ENCODE measurements at places on chromosomes 1 and 21.

DNA sequence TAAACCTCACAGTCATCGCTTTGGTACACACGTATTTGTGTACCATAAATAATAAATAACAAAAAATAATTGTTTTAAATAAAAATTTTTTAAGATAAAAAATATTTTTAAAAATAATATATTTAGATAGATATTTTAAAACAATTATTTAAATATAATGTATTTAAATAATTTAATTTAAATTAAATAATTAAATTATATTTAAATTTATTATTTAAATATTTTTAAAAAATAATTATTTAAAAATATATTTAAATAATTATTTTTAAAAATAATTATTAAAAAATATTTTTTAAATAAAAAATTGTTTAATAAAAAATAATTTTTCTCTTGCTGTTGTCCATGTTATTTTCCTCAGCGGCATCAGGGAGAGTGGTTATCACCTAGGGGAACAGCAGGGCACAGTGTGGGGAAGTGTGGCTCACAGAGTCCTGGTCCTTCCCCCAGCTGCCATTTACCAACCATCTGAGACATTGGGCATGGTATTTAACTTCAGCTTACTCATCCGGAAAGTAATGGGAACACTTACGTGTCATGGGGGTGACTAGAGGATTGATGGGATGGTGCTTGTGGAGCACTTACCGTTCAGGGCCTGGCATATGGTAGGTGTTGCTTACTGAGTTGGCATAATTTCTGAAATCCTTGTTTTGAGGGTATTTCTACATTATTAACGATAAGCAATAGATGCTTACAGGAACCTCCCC, 92.9 kb upstream of the TSPAN2 start:
- no peak for DNase-seq

- no peak for DNase-seq
Measured at GRCh38 chr21:32182449-32182848, 96.4 kb downstream of the MIS18A start.

- DNase-seq: no peak
Measured at GRCh38 chr1:62012836-62013235, 181.8 kb upstream of the L1TD1 start.

DNA sequence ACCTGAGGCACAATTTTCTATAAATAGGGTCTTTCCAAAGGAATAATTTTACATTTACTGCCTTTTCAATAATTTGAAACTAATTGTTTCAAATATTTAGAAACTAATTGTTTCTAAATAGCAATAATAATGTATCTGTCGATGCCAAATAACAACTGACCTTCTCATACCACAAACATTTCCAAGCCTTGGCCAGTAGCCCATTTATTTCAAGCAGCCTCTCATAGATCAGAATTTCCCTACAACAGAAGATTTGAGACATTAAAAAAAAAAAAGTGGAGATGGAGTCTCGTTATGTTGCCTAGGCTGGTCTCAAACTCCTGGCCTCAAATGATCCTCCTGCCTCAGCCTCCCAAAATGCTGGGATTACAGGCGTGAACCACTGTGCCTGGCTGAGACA, 2.1 kb upstream of the GFI1 start:
- no peak for DNase-seq

- no peak for DNase-seq
Measured at GRCh38 chr1:233127157-233127556, 168.4 kb downstream of the PCNX2 start.

DNA sequence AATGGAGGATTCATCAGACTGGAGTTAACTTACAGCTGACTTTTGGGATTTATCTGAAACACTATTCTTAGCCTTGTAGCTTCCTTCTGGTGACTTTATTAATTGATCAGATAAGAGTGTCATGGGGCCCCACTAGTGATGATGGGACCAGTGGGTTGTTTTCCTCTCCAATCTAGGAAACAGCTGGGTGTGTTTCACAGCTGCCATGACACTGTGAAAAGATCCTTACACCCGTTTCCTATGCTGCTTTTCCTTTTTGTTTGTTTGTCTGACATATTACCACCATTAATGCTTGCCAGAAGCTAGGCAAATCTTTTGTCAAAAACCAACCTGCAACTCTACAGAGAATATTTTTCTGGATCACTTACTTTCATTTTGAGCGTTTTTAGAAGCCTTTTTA, 86.2 kb downstream of the ZBTB18 start:
- DNase-seq: no peak

DNA sequence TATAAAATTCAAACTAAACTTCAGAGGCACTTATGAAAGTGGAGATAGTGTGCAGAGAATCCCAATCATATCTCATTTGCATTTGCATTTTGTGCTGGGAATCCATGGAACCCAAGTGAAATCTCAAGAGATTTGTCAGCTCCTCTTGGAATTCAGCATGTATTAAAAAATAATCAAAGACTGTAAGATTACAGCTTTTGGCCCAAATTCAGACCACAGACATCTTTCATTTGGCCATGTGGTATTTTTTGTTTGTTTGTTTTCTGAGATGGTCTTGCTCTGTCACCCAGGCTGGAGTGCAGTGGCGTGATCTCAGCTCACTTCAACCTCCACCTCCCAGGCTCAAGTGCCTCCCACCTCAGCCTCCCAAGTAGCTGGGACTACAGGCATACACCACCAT, 3.8 kb upstream of the CACYBP start:
- DNase-seq: no peak

- DNase-seq: no peak
Measured at GRCh38 chr1:121586369-121587229, 401.8 kb downstream of the SRGAP2C start.

- DNase-seq: peak; percentile 88
Measured at GRCh38 chr1:151909167-151910149, at the start of gene THEM4. TSS of gene THEM4 (minus strand) at chr1:151909511. CDS start at chr1:151909458, 53 bp downstream.

DNA sequence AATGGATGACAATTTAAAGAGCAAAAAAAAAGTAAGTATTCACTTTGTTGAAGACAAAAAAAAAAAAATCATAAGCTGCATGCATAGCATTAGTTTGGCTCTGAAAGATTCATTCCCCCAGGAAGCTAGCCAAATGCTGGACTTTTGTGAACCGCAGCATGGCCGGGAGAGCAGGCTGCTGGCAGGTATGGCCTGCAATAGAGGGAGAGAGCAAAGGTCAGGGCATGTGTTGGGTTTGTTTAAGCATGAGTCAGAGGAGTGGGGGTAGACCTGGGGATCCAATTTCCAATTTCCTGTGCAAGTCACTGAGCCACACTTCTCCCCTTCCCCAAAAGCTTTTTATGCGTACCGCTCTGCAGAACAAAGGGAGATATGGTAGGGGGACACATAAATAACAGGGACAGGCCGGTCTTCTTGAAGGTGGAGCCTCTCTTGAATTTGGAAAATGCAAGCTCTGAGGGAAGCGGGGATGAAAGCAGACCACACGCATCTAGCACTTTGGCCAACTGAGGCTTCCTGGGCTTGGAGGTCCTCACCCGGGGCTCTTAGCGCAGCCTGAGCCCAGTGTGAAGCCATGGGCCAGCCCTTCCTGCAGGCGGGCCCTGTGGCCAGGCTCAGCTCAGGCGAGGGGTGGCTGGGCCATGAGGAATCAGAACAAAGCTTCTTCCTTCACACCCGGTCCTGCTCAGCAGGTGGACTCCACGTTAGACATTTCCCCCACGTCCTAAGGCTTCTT, 171.1 kb downstream of the TOMM20 start:
- DNase-seq: no peak

GRCh38 chr1:220884981-220885918, 6.0 kb downstream of the HLX start:
- DNase-seq: no peak

DNA sequence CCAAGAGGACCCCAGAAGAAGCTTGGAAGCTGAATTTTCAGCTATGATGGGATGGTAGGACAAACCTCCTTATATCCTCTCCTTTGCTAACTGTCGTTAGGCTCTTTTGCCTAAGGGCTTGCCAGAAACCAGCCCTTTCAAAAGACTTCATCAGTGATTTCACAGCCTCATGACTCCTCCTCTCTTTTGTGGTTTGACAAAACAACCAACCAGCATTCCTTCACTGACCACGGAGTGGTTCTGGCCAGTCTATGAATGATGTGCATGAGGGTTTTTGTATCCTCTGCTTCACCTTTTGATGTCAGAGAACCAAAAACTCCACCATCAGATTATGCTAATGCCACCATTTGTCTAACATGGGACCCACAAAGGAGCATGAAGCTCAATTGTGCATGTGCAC, 116.9 kb upstream of the COA6 start:
- no peak for DNase-seq

- DNase-seq: no peak
Measured at GRCh38 chr1:200873671-200874397, 1.1 kb downstream of the GPR25 start.

DNA sequence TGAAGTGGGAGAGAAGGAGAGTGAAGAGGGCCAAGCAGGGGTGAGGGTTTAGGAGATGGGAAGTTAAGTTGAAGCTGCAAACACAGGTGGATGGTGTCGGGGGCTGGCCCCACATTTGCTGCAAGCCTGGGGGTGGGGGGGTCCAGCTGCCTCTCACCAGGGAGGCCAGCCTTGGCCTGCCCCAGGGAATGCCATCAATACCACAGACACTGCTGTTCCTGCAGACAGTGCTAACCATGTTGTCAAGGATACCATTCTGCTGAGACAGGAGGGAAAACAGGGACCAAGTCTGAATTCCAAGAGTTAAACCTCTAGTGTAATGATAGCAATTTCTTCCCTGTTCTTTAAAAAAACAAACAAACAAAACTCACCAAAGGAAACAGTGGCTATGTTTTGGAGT, 8.0 kb downstream of the MECR start:
- no peak for DNase-seq

- DNase-seq: no peak
Measured at GRCh38 chr1:223704921-223705878, 7.1 kb upstream of the CAPN2 start.

DNA sequence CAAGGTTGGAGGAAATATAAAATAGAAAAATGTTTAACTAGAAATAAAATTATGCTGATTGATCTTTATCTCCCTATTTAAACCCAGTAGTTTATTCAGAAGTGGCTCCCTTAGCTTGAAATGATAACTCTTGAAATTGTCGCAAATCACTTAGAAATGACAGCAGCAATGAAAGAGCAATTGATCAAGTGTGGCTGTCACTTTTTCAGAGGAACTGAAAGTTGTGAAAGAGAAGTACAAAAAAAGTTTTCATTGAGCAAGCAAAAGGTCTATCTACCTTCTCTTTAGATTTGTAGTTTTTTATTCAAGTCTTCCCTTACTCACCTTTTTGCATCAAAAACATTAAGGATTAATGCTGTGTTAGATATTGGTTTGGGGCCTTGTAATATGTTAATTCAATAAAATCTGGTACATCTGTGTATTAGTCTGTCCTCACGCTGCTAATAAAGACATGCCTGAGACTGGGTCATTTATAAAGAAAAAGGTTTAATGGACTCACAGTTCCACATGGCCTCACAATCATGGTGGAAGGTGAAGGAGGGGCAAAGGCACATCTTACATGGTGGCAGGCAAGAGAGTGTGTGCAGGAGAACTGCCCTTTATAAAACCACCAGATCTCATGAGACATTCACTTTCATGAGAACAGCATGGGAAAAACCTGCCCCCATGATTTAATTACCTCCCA, 48.3 kb downstream of the LRRC8C start:
- DNase-seq: no peak

- DNase-seq: no peak
Measured at GRCh38 chr1:42860339-42861013, 14.1 kb downstream of the ZNF691 start.

DNA sequence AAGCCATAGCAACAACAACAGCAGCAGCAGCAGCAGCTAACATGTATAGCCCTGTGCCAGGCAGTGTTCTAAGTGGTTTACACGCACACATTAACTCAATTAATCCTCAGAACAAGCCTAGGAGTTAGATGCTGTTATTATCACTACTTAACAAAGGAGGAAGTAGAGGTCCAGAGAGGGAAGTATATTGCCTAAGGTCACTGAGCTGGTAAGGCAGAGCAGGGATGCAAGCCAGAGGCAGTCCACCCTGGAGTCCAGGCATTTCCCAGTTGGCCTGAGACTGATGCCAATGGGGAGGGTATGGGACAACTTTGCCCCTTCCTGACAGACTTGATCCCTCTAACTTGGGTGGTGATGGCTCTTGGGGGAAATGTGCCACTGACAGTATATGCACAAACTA, 6.8 kb downstream of the CDC14A start:
- no peak for DNase-seq

GRCh38 chr1:177863796-177864195, 106.1 kb downstream of the SEC16B start:
- DNase-seq: no peak

- DNase-seq: no peak
Measured at GRCh38 chr1:8722366-8722765, 95.1 kb downstream of the RERE start.

- DNase-seq: no peak
Measured at GRCh38 chr1:185402930-185403329, 85.9 kb upstream of the IVNS1ABP start.

DNA sequence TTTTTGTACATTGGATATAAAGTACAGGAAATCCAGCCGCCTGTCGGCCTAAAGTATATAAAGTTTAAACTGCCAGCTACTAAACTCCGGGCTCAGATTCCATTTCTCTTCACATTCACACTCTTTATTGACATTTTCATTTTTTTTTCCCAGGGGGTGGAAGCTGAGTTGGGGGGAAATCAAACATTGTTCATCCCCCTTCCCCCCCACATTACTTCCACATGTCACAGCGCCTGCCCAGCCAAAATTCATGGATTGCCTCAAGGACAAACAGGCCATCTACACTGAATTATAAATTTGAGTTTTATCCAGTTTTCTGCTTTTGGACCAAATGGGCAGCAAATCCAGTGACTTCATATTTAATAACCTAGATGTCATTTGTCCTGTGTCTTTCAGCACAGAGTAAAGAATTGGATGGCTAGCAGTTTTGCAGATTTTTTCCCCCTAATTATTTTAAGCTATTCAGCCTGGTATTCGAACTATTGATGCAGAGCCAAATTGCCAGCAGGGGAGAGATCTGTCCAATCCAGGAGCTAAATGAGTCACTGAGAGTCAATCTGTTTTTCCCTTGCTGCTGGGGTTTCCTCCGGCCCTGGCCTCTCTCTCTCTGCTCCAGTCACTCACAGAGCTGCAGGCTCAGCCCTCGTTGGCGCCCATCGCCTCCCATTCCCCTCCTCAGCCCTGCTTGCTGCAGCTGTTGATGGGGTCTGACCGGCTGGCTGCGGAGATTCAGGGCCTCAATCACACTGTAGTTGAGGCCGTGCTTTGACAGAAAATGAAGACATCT, 98.0 kb downstream of the LMO4 start:
- no peak for DNase-seq

GRCh38 chr1:153400244-153400643, 9.4 kb upstream of the S100A8 start:
- no peak for DNase-seq
